ENCODE measurements at places on chromosomes 3 and 15.

DNA sequence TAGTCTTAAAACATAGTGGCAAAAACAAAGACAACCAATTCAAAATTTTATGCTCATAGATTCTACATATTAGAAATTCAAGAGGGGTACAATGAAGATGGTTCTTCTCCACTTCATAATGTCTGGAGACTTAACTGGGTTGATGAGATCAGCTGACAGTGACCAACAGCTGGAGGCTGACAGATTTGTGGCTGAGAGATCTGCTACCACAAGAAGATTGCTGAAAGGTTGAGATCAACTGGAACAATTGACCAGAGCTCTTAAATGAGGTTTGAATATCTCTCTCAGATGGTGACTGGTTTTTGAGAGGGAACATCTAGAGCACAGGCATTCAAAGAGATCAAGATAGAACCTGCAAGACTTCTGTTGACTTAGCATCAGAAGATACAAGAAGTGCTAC, 254.1 kb upstream of the ARPP21 start:
- DNase-seq, result no peak

DNA sequence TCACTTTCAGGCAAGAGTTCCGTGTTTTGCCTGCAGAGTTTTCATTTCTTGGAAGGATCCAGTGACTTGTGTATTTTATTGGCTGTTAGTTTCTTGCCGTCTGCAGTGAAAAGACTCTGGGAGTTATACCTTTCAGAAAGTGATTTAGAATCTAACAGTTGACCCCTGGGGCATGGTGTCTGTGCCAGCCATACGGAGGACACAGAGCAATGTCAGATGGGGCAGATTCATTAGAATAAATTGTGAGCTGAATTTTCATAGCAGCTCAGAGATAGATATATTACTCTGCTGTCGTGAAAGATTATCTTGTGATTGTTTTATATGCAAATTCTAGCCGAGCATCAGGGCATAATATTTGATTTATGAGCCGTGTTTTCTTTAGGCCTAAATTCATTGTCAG, 131.6 kb downstream of the SV2B start:
- no peak for DNase-seq

- no peak for DNase-seq
Observed at GRCh38 chr3:16723978-16724377, 118.8 kb upstream of the DAZL start.

DNA sequence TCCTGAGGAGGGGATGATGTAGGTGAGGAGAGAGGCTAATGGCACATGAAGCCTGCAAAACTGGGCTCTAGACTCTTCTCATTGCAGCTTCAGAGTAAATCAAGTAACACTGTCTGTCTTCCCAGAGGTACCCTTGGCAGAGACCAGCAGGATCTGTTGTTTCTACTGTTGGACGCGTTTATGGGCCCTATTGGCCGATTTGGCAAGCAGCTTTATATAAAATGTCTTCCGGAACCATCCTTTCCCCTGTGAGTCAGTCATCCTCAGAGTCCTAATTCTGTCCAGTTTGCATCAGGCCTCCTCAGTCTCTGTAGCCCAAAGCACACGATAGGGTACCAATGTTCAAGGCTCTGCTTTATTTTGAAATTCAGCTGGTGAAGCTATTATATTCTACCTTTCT, 325.9 kb downstream of the RORA start:
- DNase-seq, result no peak

DNA sequence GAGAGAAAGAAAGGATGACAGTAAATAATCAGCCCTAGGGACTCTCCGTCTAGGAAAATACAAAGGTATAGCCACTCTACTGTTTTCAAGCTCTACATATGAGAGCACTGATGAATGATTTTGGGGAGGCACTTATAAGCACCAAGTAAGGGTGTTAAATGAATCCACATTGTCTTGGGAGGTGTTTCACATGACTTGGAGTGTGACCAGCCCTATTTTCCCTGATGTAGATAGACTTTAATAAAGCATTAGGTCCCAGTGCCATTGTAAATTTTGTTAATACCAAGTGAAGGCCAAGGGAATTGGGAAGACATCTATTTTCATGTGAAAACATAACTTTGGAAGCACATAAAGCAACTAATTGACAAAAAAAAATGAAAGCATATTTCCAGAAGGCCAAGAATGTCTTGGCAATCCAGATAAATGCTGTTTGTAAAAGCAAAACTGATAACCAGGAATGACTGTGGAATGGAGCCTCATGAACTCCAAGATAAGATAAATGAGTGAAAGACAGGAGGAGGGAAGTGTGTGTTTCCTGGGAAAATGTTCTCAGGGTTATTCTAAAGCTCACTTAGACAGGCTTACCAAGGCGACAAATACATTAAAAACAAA, 96.0 kb upstream of the MYZAP start:
- no peak for DNase-seq

- DNase-seq, result no peak
Observed at GRCh38 chr15:34721157-34721801, 33.5 kb downstream of the GJD2 start.

- DNase-seq, result no peak
Observed at GRCh38 chr3:157204431-157204830, 44.5 kb upstream of the CCNL1 start.

- DNase-seq, result no peak
Observed at GRCh38 chr15:89649013-89649625, 6.1 kb downstream of the KIF7 start.

GRCh38 chr3:171770689-171771620, 39.3 kb downstream of the PLD1 start:
- peak; percentile 32 for DNase-seq

DNA sequence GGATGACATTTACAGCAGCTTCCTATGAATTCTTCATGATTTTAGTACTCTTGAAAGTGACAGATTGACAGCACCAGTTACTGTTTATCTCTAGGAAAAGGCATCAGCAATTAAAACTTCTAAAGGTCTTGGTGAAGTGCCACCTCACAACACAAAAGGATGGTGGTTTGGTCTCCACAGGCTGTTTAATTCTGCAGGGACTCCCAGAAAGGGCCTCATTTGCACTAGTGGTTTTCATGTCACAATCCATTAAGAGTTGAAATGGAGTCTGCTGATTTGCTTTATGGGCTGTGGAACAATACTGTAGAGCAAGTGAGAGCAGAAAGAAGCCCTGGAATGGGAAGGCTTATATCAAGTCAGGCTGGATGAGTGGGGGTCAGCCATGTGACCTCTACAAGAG, 225.3 kb upstream of the KCNMB2 start:
- no peak for DNase-seq

Data from NCI-H2029 treated with DMSO at 0.1 percent for 48 hours (cell line).